ENCODE measurements at places on chromosomes 11 and 22.

DNA sequence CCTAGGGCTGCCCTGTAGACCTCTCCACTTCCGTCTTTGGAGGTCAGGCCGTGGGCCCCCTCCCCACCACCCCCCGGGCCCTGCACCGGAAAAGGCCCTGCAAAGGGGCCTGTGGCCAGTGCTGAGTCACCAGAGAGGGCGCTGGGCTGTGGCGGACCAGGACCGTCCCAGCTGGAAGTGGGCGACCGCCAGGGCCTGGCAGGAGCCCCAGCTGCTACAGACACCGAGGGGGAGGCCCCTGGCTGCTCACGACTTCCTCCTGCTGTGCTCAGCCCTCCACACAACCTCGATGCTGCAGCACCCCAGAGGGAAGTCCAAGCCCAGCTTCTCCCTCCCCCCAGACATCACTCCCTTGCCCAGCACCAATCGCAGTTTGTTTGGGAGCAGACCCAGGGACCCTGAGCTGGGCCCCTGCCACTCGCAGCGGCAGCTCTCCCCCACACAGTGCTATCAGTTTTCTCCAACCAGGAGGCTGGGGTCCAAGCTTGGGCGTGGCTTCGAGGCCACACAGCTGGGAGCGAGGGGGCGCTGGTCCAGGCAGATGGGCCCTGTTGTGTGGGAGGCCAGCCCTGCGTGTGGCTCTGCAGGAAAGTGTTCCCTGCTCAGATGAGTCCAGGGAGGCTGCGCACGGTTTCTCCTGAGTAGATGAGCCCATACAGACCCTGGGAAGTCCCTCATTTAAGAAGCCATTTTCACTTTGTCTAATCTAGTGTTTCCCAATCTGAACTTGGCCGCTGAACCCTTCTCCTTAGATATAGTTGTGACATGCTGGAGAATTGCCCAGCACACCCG lies 5.6 kb upstream of the SH3BP1 start:
- no peak for DNase-seq

DNA sequence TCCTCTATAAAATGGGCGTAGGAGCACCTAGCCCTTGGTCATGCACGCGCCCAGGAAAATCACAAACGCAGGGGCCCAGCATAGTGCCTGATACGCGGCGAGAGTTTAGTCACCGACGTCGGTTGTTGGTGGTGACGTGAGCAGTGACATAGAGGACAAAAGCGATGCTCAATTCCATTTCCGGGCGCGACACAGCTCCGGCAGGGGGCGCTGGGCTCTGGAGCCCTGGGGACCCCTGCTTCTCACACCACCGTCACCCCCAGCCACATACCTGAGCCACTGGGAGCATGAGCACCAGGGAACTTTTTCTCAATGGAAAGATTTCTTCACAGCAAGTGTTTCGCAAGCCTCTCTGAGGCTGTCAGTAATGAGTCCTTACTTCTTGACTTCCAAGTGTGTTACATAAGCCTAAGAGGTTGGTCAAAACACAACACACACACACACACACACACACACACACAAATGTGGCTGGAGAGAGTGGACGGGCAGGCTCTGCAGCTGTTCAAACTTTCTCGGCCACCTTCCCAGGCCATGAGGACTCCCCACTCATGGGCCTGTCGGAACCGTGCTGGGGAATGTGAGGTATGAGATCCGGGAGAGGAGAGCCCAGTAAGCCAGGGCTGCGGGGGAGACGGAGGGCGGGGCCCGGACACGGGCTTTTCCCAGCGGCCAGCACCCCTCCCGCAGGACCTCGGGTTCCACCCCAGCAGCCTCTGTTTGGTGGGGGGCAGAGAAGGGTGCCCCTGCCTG lies 36.9 kb upstream of the LINC01488 start:
- DNase-seq = no peak

DNA sequence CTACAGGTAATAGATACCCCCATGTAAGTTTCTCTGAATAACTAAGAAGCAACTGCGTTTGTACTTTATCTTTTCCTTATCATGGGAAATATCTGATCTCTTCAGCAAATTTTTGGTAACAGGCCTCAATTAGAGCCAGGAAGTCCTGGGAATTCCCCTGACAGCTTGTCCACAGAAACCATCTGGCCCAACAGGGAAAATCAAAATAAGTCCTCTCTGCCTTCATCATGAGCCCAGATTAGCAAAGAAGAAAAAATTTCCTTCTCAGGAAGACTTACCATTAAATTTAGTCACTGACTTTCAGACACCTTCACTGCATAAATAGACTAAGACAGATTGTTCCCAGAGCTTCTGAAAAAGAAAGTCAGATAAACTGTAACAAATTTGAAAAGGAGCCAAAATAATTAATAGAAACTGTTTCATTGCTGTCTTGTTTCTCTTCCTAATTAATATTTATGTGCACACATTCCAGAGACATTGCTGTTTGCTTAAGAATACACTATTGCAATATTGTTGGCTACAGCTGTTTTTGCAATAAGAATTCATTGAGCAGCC lies 278.1 kb upstream of the FAT3 start:
- DNase-seq = no peak

DNA sequence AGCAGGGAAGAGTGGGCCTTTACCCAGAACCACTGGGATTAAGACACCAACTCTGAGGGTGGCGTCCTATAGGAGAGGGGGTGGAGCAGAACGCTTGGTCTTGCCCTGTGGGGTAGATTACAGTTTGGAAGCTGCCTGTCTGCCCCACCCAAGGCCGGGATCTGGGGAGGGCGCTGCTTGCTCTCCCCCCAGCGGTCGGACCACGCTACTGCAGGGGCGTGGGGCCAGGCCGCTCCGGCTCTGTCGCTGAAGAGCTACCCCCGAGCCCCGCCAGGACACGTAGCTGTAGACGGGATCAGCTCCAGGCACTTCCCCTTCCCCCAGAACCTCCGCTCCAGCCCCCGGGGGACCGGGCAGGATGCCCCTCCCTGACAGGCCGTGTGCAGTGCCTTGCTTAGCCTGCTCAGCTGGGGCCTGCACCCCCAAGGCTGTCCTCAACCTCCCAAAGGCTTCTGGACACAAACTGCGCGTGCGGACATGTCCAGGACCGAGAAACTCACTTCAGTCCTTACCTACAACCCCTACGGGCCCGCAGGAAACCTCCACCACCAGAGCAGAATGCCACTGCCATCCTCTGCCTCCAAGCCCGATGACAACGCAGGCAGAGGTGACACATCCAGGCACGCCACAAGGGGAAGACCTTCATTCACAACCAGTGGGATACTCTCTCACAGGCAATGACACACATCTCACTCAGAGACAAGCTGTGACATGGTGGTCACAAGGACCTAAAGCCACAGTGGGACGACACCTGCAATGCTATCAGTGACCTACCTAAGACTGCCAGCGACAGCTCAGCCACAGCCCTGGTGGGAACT lies 3.6 kb downstream of the AHNAK start:
- DNase-seq = peak; percentile 60

- DNase-seq = no peak
Measured at GRCh38 chr22:44592824-44593148, 94.8 kb upstream of the RTL6 start.

GRCh38 chr11:115924744-115925567 lies 420.7 kb upstream of the CADM1 start:
- DNase-seq = no peak

DNA sequence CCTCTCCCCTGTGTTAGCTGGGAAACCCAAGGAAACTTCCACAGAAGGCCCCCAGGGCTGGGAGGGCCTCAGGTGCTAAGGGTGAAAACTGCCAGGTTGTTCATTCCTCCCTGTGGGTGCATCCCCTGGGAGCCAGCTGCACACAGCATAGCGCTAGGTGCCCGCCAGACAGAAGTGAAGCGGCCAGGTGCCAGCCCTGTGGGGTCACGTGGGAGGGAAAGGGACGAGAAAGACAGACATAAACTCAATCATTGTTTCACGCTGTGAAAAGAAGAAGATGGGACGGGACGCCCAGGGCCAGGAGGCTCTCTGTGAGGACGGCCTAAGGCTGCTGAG lies 31.6 kb upstream of the HMOX1 start:
- DNase-seq = no peak

DNA sequence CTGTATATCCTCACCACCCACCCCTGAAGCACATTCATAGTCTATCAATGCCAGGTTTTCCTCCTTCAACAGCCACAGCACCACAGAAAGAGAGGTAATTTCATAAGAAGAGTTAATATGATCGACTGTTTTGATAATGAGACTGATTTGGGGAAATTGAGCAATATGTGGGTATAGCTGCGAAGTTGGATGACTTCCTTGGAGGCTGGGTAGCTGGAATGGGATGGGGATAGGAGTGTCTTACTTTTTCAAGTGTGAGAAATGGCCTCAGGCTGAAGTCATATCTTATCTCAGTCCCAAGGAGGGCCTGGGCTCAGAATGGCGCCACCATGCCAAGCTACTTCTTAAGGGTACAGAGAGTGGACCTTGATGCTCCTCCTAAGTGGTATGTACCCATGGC lies 187.6 kb upstream of the CCDC90B start:
- DNase-seq = no peak
